T47D (cell line): ENCODE measurements at places on chromosomes 7 and 10.

GRCh38 chr7:4307316-4308204 is 374.5 kb upstream of the FOXK1 start:
- DNase-seq, result no peak

- DNase-seq, result peak; percentile 32
Observed at GRCh38 chr7:151518105-151518946, 1.4 kb downstream of the RHEB start.

DNA sequence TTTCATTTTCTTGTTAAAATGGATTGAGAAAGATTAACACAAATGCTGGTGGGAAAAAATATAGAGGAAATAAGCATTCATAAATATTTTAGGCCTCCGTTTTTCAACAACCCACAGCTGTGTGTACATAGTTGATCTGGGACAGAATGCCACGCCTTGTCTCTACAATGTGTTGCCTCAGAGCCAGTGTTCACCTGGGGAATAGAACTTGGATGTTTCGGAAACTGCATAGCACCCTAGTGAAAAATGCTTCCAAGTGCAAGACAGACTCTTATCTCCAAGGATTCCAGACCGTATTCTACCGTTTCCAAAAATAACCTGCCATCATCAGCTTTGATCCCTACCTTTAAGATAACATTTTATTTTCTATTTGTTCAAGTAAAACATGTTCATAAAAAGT is 260.9 kb downstream of the SDK1 start:
- no peak for DNase-seq

DNA sequence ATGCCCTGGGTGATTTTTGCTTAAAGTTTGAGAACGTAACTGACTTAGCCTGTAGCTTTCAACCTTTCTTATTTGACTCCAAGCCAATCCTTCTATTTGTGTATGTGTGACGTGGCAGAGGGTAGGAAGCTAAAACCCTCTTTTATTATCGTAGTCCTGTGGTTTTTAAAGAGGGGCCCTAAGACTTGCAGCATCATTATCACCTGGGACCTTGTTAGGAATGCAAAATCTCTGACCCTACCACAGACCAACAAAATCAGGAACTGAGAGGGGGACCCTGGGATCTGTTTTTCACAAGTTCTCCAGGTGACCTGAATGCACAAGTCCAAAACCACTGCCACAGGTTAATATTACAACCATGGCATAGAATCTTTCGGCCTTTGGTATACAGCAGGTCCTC is 80.1 kb downstream of the OSBPL3 start:
- DNase-seq, result no peak

DNA sequence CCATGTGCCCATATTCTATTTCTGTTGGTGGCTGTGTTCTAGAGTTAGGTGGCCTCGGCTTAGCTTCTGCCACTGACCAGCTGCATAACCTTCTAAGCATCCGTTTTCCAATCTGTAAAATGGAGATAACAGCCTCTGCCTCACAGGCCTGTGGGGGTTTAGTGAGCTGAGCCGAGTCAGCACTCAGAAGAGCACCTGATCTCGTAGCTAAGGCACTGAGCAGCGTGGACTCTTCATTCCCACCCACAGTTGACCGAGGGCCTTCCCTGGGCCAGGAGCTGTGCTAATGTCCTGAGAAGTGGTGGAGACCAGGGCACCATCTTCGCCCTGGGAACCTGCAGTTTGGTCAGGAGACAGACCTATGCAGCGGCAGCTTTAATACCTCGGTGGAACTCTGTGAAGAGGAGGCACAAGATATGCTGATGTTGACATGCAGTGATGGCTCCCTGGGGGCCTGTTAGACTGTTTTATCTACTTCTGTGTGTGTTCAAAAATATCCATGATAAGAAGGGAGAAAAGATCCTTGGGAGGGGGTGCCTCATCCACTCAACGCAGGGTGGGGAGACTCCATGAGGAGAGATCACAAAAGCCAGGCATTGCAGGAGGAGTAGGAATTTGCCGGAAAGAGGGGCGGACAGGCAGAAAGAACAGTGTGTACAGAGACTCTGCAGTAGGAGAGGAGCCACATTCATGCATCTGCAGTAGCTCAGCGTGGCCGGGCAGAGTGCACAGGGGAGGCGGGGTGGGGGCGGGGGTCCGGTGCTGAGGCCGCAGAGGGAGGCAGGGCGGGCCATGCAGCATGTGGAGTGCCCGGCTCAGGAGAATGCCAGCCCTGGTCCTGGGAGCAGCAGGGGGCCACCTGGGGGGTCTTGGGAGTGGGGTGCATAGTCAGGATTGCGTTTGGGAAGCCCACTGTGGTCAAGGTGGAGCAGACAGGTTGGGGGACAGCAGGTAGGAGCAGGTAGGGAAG is 136.8 kb downstream of the C10orf105 start:
- no peak for DNase-seq

- DNase-seq, result no peak
Observed at GRCh38 chr7:155851892-155852291, 39.6 kb upstream of the SHH start.

- DNase-seq, result no peak
Observed at GRCh38 chr10:100208276-100208675, 21.1 kb downstream of the CHUK start.

GRCh38 chr7:23469150-23469960 is 936 bp downstream of the IGF2BP3 start:
- DNase-seq, result no peak

DNA sequence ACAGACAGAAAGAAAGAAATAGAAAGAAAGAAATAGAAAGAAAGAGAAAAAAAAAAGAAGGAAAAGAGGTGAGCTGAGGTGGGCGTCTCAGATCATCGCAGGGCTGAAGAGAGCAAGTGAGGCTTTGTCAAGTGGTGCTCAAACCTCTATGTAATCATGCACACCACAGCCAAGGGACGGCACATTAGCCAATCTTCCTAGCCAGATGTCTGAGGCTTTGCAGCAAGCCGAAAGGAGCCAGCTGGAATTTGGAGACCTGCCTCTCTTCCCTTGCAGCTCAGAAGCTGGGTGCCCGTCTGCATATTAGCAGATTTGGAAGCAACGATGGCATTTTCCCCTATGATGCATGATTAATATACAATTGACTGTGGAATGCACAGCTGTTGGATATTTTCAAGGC is 52.5 kb downstream of the ADRA2A start:
- DNase-seq, result no peak

DNA sequence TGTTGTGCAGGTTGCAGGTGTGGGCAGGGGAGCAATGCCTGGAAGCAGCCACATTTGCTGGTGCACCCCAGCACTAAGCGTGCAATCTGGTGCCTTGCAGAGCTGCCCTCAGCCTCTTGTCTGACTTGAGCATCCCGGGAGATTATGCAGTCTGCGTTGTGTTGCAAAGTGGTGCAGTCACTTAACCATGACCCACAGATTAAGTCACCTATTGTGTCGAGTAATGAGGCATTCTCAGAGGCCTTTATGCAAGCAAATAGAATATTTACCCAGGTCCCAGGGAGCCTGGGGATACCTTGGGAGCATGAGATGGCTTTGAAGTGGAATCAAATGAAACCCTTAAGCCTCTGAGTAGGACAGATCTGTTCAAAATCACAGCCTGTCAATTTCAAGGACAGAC is 529.0 kb downstream of the TYW1 start:
- DNase-seq, result no peak

GRCh38 chr10:116772909-116773705 is 30.7 kb upstream of the HSPA12A start:
- DNase-seq, result no peak

- no peak for DNase-seq
Observed at GRCh38 chr7:140350056-140350455, 48.3 kb downstream of the SLC37A3 start.

DNA sequence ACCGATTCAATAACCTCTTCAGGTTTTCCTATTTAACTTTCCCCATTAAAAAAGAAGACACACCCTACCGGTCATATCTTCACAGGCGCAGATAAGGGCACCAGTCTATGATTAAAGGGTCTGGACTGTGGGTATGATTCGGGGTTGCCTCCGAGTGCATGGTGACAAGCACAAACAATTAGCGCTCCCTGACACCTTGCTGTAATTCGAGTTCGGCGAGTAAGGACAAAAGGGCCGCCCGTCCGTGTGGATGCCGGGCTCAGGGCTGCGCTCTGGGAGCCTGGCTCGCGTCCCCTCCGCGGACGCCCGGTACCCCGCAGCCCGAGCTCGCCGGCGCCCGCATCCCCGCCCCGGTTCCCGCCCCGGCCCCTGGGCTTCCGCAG is 111.9 kb upstream of the RHEB start:
- DNase-seq, result peak; percentile 42
